ENCODE measurements at places on chromosomes 3 and 15.

DNA sequence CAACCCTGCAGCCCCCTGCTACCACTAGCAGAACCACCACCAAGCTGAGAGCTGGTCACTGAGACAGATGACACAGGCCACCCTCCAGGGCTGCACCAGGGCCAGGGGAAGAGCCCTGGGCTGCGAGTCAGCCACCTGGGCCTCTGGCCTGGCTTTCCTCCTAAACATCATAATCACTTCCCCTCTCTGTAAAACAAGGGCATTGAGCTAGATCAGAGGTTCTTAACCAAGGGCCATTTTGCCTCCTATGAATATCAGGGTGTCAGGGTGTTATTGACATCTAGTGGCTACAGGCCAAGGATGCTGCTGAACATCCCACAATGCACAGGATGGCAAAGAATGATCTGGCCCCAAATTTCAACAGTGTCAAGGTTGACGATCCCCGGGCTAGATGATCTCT, 25.2 kb downstream of the TLE3 start:
- no peak for DNase-seq

DNA sequence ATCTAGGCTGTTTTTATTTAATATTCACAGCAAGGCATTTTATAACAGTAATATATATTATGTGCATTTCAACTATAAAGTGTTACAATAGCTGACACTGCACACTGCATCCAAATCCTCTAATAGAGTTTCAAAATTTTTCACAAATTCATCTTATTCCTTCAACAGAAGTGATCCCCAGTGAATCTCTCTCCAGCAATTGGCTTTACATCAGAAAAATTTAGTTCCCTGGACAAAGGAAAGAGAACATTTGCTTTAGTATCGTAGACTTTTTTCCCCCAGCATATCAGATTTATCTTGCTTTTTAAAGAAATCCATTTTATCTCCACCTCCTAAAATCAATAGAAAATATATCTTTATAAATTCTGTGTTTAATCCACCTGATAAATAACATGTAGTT, 868.6 kb downstream of the TBL1XR1 start:
- no peak for DNase-seq

DNA sequence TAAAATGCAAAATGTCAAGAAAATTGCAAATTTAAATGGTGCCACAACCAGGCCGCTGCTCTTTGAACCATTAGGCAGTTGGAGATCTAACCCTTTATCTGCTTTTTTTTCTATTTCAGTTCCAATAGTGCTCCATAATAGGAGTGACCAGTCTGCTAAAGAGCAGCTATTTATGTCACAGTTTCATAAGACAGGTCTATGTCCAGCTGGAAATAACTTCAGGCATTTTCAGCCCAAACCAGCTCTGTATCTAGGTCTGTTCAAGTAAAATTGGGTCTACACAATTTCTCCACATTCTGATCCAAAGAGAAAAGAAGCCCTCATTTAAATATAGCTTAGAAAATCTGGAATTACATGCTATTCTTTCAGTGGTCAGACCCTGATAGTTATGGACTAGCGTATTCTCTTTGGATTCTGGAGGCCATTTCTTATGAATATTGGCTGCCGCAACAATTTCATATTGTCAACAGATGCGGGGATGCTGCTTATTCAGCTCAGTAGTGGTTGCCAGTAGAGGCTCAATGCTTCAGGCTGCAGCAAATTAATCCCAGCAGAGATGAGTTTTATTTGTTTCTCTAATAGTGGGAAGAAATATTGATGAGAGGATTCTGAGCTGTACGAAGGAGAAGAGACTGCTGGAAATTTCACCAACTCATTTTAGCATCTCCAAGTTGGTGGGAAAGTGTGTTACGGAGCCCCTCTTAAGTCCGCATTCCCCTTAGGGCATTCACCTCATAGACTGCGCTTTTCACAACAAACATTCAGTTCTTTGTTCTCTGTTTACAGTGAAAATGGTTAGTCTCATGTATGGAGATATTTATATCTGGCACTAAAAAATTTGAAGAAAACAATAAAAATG, 887.0 kb downstream of the ROBO1 start:
- no peak for DNase-seq

DNA sequence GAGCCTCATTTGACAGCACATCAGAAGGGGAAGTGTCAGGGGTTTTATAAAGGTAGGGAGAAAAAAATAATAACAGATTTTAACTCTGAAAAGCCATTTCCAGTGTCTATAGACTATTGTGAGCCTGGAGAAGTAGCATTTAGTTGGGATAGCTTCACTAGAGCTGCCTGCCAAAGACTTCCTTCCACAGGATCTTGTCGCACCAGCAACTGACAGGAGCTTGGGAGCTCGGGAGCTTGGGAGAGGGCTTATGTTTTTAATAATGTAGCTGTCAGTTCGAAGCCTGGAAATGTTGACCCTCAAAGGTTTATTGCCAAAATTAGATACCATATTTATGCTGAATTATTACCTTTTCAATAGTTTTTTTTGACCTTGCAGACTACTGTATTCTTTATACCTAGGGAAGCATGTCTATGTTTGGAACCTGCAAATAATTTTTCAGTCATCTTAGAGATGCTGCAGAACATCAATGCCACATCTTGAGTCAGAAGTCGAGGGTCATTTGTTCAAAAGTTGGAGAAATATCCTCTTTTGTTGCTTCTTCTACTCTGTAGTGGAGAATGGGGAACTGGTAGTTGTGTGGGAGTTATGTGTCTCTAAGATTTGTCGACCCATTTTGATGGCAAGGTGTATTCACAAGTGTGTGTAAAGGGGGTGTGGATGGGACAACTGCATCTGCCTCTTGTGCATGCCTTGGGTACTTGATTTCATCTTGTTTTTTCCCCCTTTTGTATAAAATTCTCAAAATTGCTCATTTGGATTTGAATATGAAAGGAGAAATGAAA, 41.7 kb downstream of the ARPP21 start:
- no peak for DNase-seq

- DNase-seq, result no peak
These were observed 6.8 kb upstream of the ANKRD28 start for GRCh38 chr3:15804553-15805095.

DNA sequence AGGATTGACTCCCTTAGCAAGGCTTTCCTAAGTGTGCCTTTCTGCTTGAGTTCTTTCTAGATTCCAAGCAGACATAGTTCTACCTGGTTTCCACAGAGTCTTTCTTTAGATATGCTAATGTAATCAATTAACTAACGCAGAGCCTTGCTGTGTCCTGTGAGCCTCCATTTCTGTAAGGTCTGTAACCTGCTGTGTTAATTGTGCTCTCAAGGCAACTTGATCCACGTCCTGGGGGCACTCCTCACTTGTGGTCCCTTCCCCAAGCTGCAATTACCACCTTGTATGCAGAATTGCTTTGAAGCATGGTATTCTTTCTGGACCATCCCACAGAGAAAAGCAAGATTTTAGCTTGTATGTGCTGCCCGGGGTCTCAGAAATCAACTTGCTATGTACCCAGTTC, 29.5 kb upstream of the THSD4 start:
- DNase-seq, result no peak

GRCh38 chr3:117936159-117936558, 1098.5 kb downstream of the IGSF11 start:
- DNase-seq, result no peak

DNA sequence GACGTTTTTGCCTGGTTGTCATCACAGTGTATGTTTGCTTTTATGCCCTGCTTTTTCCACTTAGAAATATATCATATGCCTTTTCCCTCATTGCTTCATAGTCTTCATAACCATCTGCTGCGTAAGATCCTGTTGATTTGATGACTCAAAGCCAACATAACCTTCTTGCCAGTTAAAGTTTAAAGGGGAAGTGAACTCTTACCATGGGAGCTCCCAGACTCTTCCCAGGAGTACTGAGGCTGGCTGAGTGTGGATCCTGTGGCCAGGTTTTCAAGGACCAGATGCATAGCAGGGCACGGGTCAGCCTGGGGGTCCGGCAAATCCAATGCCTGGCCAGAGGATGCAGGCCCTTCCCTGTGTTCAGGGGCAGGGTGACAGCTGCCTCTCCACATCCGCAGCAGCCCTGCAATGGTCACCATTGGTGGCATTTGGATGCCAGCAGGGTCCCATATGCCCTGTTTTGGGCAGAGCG, 42.0 kb upstream of the SACM1L start:
- no peak for DNase-seq

DNA sequence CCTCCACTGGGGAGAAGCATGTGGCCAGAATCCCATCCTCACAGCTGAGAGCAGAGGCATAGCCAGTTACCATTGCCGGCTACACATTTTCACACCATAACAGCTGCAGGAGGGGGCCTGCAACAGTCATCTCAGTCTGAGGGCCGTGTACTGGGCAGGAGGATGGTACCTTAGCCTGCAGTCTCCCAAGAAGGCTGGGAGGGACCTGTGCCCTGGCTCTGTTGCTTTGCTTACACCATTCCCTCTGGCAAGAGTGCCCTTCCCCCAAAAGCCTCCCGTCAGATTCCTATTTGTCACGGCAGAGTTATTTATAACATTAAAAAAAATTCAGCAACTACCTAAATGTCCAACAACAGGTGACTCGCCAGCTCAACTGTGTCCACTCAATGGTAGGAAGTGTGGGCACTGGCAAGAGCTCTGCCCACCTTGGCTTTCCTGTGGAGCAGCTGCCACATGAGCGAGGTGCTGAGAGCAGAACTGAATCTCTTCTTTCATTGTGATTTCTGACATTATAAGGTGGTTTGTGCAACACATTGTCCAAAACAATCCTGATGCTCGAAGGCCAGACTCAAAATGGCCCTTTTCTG, 4.4 kb downstream of the CAMKV start:
- DNase-seq, result no peak

DNA sequence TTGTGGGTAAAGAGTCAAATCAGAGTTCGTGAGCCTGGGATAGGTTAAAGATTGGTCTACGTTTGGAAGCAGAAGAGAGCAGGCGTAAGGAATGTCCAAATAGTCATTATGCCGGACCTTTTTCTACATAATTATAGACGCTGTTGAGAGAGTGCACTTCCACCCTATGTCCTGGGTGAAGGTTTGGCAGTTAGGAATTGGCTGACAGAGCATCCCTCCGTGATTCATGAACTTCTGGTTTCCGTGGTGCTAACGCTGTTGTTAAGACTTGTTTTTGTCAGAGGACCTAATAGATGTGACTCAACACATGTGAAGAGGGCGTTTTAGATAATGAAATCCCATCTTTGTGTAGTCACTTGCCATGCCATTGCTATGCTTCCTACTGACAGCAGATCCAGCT, 1.1 kb downstream of the EAF1 start:
- DNase-seq, result no peak

- no peak for DNase-seq
These were observed 117.5 kb downstream of the MBNL1 start for GRCh38 chr3:152386208-152386607.

GRCh38 chr15:84909782-84910181, 25.3 kb downstream of the SLC28A1 start:
- DNase-seq, result no peak

GRCh38 chr3:128505771-128506170, 12.8 kb upstream of the GATA2 start:
- no peak for DNase-seq

DNA sequence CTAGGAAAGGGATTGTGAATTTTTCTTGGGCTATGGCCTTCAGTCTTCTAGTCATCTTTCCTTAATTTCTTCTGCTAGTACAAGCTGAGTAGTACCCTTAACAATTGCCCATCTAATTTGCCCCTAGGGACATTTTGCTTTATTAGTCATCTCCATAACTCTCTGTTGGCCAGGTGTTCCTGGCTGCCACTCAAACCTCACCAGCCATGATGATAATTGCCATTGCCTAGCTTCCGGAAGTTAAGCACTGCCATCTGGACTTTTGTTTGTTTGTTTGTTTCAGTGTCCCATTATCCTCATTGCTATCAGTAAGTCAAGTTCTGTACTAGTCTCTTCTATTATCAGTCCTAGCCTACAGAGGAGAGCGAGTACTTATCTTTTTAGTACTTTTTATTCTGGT, 36.6 kb upstream of the UBL7 start:
- DNase-seq, result no peak
